NCI-H2081 treated with DMSO at 0.1 percent for 48 hours (cell line): ENCODE measurements at places on chromosomes 5 and 9.
A peak's percentile ranks its signal among the peaks of the same experiment; 100 is the strongest.

GRCh38 chr9:35903049-35903448 is 3.0 kb upstream of the HRCT1 start:
- peak; percentile 18 for DNase-seq

DNA sequence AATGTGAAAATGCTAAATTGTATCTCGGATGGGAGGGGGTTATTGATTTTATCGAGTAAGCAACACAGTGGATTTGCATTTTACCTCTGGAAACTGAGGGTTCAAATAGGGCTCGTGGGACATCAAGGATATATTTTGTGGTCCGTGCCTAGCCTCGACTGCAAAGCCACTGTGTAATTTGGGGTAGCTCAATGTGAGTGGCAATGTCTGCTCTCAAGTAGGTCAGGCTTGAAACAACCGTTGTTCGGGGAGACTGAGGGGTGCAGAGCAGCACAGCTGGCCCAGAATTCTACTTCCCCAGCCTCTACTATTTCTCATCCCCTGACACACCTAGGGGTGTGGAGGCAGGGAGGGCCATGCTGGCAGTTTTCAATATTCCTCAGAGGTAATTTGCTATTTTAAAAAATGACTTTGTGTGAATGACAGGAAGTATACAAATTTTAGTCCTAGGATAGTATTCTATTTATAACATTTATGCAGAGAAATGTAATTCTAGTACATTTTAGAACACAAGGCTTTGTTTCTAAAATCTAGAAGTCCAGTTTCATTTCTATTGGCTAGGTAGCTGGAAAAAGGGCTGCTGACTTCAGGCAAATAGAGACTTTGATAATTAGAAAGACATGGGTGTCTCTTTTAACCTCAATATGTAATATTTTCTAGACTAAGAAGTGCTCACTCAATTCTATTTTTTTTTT is 1.4 kb upstream of the DAB2 start:
- no peak for DNase-seq

DNA sequence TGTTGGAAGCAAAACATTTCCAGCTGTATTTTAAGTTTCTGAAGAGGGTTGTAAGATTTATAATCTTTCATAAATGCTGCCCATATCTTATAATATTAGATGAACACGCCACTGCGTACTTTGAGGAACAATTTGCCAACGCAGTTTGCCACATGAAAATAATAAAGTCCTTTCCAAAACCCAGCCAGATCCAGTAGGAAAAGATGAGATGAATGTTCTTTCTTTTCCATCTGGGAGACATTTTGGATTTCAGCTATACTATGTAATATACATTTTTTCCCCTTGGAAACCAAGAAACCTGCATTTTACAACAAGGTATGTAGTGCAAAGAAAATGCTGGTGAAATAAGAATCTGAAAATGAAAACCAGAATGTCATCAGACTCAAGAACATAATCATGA is 125.4 kb downstream of the NFIB start:
- DNase-seq = no peak

- no peak for DNase-seq
Measured at GRCh38 chr5:174849426-174849825, 125.0 kb downstream of the MSX2 start.

GRCh38 chr9:21933865-21934264 is 60.3 kb downstream of the CDKN2A start:
- no peak for DNase-seq

DNA sequence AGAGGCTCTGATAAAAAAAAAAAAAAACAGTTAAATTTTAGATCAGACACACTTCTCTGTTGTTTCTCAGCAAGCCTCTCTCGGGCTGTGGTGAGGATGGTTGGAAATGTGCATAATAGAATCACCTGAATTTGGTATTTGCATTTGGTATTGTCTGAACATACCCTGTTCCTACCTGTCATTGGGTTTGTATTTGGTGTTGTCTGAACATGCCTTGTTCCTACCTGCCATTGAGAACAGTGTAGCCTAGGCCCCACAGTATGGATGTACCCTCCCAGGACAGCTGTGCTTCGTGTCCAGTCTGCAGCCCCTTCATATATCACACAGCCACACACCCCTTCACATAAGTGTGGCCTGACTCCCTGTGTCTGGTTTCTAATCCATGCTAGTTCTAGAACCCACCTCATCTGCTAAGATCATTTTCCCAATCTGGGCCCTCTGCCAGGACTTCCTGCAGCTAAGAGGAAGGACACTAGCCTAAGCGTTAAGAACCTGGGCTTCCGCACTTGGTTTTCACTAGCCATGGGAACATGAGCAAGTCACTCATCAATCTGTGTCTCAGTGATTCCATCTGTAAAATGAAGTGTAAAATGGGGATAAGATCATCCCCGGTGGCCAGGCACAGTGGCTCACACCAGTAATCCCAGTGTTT is 49.2 kb downstream of the ITGA2 start:
- no peak for DNase-seq

- DNase-seq = no peak
Measured at GRCh38 chr9:134629586-134630392, 11.8 kb upstream of the COL5A1 start.

DNA sequence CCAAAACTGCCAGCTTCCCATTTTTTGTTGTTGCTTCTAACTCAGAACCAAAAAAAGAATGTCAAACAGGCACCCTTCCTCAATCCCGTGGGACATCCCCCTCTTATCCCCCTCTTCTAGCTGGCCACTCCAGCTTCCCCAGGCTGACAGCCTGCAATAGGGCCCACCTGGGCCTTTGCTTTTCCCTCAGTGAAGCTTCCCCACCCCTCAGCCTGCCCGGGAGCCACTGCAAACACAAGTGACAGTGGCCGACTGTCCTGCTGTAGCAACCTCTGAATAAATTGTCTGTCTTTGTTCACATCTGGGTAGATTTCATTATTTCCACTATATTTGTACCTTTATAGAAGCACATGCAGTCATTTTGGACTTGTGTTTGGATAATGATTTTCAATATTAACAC is 245.3 kb downstream of the GADD45G start:
- DNase-seq = no peak

DNA sequence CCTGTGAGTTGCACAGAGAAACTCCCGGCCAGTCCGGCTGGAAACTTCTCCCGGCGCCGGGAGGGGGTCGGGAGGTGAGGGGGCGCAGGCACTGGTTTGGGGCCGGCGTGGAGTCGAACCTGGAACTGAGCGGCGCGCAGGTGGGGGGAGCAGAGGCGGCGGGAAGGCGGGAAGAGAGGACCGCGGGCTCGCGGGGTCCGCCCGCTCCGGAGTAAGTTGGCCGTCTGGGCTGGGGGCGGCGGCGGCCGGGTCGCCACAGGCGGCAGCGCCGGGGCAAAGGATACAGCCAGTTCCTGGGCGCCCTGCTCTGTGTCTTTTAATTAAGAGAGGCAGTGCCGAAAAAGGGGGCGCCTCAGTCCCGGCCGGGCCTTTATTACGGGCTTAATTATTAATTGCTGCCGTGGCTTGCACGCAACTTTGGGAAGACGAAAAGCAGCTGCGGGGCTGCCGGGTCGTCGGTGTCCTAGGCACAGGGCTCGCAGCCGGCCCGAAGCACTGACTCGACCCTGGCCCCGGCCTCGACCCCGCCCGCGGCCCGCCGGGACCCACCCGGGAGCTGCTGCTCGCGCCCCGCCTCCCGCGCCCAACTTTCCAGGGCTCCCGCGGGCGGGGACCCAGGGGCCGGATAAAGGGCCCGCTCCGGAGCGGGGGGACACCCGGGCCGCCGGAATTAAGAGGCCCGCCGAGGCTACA is 1.1 kb downstream of the NTNG2 start:
- no peak for DNase-seq

DNA sequence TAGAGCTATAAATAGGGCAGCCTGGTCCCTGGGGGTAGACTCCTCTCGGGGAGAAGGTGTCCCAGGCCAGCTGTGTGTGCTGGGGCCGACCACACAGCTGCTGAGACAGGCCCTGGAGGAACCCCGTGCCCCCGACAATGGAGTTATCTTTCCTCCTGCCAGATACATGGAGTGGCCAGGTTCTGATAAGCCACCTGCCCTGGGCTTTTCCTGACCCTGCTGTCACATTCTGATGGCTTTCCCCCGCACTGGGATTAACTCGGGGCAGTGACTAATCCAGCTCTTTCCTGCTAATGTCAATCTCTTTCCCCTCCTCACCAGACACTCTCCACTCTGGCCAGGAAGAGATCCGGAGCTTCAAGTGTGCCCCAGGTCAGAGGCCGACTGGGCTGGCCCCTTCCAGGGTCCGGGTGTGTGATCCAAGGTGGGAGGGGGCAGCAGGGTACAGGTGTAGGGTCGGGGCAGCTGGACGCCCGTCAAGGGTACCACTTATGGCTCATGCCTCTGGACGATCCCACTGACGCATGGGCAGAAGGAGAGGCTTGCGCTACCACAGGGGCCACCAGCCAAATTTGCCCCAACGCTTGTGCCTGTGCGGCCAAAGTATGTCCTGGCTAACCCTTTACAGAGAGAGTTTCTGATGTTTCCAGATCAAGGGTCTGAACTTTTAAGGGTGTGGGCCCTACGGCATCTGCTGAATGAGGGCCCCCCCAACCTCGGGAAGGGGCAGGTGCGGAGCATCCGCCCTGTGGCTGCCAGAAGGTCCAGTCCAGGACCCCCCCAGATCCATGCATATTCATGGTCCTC is 20.6 kb upstream of the COL5A1 start:
- DNase-seq = no peak

GRCh38 chr5:162096448-162096847 is 28.9 kb downstream of the GABRG2 start:
- DNase-seq = no peak

DNA sequence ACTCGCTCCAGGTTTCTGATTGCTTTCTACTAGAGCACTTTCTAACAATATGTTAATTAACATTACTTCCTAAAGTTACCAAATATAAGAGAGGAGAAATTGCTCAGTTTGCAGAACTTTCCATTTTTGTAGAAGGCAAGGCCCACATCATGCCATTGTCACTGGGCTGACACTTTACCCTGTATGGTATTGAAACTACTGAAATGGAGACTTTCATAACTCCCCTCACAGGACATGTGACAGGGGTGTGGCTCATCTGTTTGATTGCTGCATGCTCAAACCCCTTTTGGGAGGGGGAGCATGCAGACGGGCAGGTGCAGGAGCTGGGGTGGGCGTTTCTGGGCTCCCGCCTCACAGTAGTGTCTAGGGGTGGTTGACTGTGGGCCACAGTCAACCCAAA is 206.3 kb upstream of the GHR start:
- no peak for DNase-seq

DNA sequence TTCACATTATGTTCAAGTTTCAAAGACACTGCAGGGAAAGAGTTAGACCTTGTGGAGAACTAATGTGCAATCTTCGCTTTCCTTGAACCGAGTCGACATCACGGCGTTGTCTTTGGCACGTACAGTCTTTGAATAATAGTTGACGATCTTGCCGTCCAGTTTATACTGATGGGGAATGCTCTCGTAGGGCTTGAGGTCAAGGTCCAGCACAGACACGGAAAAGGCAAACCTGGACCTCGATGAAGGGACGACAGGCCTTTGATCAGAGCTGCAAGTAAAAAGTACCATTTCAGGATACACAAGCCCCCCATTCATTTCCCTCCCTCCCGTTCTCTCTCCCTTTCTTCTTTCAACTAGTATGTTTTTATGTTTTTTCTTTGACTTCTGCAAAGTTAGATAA is 54.1 kb downstream of the IPPK start:
- DNase-seq = no peak

GRCh38 chr9:72978744-72979143 is 25.9 kb upstream of the ALDH1A1 start:
- no peak for DNase-seq

- no peak for DNase-seq
Measured at GRCh38 chr5:95057615-95058014, 227.3 kb downstream of the MCTP1 start.

DNA sequence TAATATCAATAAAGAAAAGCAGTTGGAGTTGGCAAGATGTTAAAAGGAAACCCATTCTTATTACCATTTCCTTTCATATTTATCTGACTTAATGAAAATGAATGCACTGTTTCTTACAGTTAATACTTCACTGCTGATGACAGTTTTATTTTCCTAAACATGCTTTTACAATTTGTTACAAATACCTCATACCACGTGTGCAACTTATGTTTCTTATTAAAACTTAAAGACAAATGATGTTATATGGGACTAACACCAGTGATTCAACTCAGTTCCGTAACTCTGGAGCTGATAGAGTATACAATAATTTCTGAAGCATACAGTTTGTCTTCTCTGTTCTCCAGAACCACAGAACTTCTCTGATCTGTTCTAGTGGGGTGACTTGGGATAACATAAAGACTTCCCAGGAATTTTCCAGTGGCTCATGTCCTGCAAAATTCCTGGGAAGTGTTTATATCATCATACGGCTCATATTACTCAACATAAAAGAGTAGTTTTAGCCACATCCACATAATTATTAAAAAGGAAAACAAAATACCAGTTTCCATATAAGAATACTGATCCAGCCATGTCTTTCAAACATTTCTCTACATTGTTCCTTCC is 1259.0 kb upstream of the C9orf72 start:
- DNase-seq = no peak

- DNase-seq = no peak
Measured at GRCh38 chr9:22514871-22515270, 68.2 kb downstream of the DMRTA1 start.

DNA sequence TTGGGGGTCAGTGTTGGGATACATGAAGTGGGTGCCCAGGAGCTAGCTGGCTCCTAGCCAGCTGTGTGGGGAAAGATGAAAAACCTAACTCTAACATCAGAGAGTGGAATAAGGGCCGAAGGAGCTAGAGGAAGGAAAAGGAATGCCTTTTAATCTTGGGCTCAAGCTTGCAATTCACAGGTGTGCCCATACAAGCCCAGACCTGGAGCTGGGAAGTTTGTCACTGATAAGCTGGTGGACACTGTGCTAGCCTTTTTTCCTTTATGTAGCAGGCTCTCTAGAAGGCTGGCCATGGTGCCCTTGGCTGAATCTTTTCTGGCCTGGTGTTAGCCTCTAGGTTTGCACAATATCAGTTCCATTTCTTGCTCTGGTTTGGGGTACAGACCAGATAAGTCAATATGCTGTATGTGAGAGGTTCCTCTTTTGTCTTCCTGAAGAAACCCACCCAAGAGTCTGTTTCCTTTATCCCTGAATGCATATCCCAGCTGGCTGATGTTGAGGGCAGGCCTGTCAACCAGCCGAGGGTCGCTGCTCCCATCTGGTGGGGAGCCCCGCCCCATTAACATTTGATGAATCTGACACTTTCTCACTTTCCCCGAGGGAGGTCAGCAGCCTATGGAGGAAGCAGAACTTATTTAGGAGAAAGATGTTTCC is 92.4 kb upstream of the CXCL14 start:
- DNase-seq = no peak

DNA sequence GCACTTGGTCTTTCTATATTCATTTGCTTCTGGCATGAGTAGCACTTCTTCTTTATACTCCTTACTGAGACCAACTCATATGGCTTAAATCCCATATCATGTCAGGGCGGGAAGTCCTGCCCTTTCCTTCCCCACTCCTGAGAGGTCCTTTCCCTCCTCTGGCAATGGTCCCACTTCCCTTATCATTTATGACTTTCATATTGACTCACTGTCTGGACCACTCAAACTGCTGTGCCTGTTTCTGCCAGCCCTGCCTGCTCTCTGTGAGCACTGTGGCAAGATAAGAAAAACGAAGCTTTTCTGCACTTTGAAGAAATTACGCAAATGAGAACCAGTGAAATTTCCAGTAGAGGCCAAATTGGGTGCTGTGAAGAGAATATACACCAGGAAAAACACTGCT is 58.1 kb downstream of the ZNF474 start:
- no peak for DNase-seq
